ENCODE measurements at places on chromosomes 3 and 15.

- no peak for DNase-seq
Measured at GRCh38 chr3:175512700-175513099, 653.6 kb downstream of the NAALADL2 start.

DNA sequence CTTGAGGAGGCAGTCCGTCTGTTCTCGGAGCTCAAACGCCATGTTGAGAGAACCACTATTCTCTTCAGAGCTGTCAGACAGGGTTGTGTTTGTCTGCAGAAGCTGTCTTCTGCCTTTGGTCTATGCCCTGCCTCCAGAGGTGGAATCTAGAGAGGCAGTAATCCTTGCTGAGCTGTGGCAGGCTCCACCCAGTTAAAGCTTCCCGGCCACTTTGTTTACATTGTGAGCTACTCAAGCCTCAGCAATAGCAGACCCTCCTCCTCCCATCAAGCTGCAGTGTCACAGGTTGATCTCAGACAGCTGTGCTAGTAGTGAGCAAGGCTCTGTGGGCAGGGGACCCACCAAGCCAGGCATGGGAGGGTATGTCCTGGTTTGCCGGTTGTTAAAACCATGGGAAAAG, 8.9 kb downstream of the OR5AC2 start:
- no peak for DNase-seq

GRCh38 chr3:128352326-128352725, 114.4 kb downstream of the DNAJB8 start:
- no peak for DNase-seq

- DNase-seq = no peak
Measured at GRCh38 chr15:57506422-57506821, 85.3 kb upstream of the MYZAP start.

DNA sequence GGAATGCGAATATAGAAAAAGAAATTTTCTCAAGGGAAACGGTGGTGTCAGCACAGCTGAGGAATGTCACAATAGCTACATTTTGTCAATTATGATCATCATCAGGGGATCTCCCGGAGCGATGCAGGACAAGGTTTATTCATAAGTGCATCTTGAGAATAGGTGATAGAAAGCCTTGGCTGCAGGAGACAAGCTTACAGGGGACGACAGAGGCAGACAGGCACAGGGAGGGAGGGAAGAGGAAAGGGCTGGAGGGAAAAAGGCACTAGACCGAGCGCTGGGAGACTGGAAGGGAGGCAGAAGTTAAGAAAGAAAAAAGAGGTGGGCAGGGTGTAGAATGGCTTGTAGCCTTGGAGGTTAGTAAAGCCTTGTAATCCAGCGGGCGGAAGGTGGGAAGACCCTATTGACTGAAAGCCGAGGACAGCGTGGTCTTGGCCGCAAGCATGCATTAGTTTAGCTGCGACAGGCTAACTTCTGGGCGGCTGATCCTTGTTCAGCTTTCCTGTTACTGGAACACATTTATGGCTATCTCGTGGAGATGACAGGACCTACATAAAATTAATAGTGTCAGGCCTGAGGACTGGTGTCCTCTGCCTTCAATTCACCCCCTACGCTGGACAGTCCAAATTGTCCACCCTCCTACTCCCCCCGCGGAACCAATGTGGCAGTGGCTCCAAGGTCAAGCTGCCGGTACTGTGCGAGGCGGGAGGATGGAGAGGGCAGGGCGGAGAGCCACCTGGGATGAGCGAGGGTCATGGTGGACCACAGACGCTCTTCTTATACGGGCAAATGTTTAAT, 1.4 kb upstream of the NECTIN3 start:
- no peak for DNase-seq

- DNase-seq = no peak
Measured at GRCh38 chr3:160437083-160437455, 12.5 kb downstream of the TRIM59 start.

- DNase-seq = no peak
Measured at GRCh38 chr3:46677411-46677726, 16.1 kb downstream of the ALS2CL start.

DNA sequence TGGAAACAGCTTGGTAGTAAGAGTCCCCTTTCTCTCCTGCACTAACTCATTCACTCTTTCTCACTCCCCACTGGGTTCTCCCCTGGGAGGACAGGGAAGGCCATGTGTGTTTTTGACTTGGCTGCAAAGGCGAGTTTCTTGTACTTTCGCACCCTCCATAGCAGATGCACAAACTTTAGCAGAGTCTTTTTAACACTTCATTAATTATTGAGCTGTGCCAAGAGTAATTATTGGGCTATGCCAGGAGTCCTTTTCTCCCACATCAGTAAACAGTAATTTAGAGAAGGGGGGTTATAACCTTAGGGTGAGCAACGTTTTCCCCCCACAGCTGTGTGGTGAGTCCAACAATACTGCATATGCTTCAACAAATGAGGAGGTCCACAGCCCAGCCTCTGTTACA, 224.4 kb upstream of the ATP11B start:
- DNase-seq = no peak

DNA sequence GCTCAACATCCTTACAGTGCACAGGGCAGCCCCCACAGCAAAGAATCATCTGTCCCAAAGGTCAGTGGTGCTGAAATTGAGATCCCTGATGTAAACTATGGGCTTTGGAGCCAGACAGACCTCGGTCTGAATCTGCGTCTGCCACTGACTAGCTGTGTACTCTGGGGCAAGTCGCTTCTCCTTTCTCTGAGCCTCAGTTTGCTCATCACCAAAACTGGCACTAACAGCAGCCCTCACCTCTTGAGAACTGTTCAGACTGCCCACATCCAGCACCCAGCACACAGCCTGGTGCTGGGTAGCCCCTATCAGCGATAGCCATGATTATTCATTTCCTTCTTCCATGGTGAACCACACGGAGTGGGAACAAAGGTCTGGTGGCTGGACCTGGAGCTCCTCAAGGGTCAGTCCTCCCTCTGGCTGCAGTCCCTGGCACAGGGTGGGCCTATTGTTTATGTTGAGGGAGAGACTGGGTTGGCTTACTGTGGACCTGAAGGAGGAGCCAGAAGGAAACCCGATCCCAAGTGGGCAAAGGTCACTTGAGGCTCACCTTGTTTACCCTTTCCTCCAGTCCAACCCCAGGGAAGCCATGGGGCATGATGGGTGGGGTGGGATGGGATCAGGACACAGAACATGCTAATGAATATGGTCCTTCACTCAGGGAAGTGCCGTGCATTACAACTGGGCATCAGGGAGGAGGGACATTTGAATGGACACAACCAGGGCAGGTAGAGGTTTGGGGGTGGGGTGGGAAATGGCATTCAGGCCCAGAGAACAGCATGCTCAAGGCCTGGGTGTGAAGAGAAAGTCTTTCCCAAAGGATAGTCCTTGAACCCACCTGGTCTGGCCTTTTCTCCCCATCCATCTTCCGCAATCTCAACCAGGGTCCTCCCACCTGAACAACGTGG, 1.6 kb upstream of the PRKCD start:
- DNase-seq = no peak

- DNase-seq = no peak
Measured at GRCh38 chr3:133135306-133135705, 97.1 kb downstream of the TMEM108 start.

- DNase-seq = no peak
Measured at GRCh38 chr3:65406470-65406869, 632.2 kb downstream of the MAGI1 start.

- no peak for DNase-seq
Measured at GRCh38 chr3:51605938-51606337, 65.1 kb upstream of the TEX264 start.

- no peak for DNase-seq
Measured at GRCh38 chr3:115990669-115991068, 367.4 kb downstream of the GAP43 start.

DNA sequence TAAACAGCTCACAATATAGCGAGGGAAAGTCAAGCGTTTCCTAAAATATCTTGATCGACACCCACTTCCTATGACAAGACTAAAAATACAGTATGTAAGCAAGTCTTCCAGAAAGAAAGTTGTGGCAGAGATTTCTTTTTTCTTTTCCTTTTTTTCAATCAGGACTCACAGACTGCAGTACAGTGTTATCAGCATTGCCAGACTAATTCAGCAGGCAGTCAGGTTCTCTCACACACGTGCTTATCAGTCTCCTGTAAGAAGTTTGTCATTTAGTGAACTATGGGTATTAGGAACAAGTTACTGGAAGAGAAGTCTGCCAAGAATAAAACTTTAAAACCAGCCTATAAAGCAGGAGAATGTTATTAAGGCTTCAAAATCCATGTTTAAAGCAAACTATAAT, 32.8 kb upstream of the ZNF385D start:
- DNase-seq = no peak

- no peak for DNase-seq
Measured at GRCh38 chr15:80396096-80396495, 8.1 kb upstream of the ARNT2 start.

GRCh38 chr15:73779974-73780373, 26.8 kb upstream of the INSYN1 start:
- DNase-seq = no peak

GRCh38 chr3:78076379-78076778, 1036.5 kb downstream of the ROBO2 start:
- no peak for DNase-seq

GRCh38 chr15:56059716-56060115, 66.3 kb upstream of the NEDD4 start:
- DNase-seq = no peak

DNA sequence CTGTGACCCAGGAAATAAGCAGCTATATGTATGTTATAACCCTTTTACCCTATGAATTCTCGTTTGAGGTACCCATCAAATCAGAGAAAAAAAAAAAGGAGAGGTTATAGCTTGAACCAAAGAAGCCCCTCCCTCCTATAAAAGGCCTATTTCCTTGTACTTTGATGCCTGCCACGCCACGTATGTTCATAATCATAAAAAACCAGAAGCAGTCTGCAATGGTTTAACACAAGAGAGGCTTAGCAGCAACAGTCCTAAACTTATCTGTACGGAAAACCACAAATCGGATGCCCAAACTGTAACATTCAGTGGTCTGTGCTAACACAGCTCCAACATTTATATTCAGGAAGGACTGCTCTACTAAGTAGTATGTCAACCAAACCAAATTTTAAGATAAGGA, 21.2 kb downstream of the CCR8 start:
- no peak for DNase-seq

- DNase-seq = no peak
Measured at GRCh38 chr3:145739926-145740325, 421.1 kb downstream of the PLOD2 start.

- DNase-seq = no peak
Measured at GRCh38 chr15:65954289-65954741, 85.0 kb downstream of the RAB11A start.

DNA sequence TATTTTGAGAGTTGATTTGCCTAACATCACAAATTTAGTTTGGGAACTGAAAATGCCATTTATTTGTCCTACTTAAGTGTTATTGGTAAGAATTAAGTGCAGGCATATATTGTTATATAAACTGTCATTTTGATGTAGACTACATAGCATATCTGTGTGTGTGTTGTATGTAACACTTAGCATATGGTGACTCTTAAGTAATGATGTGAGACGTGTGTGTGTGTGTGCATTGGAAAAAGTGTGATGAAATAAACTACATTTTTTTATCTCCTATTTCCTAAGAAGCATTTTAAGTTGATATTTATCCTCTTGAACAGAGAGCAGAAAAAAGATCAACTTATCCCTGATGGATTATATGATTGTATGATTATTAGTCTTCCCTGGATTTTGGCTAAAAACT, 588.2 kb upstream of the SUCLG2 start:
- DNase-seq = no peak

- no peak for DNase-seq
Measured at GRCh38 chr15:52124270-52124880, 11.8 kb upstream of the BCL2L10 start.

DNA sequence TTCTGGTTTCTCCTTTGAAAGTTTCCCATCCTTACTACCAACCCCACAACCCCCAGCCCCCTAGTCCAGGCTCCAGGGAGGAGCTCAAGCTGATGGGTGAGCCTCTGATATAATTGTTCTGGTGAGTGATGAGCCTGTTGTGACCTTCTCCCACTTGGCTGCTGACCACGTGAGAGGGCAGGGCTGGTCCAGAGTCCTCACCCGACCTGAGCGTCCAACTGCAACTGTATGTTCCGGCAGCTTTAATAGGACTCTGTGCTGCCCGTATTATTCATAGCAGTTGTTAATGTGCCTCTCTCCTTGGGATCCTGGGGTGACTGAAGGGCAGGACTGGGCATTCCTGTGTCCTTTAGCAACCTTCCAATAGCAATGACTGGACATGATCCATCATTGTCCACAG, 56.2 kb downstream of the B3GNT5 start:
- no peak for DNase-seq

Measured in stimulated activated CD4-positive, alpha-beta T cell treated with anti-CD3 and anti-CD28 coated beads, Interleukin-2, amount 100 ng/mL, for 4 hours (primary cell).